NCI-H526 treated with DMSO at 0.1 percent for 48 hours (cell line): ENCODE measurements at places on chromosomes 11 and 22.

GRCh38 chr11:45250035-45250718 lies 36.0 kb downstream of the SYT13 start:
- no peak for DNase-seq

DNA sequence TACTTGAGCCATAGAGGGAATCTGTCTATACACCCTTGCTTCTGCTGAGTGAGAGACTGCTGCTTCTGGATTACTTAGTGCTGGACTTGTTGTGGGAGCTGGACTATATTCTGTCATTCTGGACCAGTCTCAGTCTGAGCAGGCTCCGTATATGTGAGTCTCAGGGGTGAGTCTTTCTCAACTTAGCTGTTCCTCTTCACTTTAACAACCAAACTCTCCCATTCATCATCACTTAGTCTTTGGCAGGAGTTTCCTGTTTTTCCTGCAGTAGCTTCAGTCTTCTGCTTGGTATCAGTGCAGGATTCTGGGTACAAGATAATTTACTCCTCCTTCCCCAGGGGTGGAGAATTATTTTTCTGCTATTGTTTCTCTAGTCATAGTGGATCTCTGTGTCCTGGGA lies 779.5 kb downstream of the METTL15 start:
- DNase-seq, result no peak

DNA sequence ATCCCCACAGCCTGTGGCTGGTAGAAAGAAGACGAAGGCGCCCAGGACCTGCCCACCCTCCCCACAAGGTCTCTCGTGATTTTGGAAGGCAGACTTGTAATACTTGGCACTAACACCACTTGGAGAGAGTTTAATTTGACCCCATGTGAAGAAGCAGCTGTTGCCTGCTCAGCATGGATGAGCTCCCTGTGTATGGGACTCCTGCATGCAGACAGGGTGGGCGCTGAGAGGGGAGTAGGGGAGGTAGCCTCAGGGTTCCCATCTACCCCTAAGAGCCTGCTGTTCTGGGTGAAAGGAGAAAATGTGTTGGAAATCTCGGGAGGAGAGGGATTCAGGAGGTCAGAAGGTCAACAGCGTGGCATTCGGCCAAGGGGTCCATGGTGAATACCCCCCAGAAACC lies 625.9 kb downstream of the TBC1D22A start:
- no peak for DNase-seq

GRCh38 chr22:24002272-24002671 lies 3.0 kb downstream of the GSTT4 start:
- DNase-seq, result no peak

- no peak for DNase-seq
These were observed 273.9 kb downstream of the RAB38 start for GRCh38 chr11:87901341-87901740.

DNA sequence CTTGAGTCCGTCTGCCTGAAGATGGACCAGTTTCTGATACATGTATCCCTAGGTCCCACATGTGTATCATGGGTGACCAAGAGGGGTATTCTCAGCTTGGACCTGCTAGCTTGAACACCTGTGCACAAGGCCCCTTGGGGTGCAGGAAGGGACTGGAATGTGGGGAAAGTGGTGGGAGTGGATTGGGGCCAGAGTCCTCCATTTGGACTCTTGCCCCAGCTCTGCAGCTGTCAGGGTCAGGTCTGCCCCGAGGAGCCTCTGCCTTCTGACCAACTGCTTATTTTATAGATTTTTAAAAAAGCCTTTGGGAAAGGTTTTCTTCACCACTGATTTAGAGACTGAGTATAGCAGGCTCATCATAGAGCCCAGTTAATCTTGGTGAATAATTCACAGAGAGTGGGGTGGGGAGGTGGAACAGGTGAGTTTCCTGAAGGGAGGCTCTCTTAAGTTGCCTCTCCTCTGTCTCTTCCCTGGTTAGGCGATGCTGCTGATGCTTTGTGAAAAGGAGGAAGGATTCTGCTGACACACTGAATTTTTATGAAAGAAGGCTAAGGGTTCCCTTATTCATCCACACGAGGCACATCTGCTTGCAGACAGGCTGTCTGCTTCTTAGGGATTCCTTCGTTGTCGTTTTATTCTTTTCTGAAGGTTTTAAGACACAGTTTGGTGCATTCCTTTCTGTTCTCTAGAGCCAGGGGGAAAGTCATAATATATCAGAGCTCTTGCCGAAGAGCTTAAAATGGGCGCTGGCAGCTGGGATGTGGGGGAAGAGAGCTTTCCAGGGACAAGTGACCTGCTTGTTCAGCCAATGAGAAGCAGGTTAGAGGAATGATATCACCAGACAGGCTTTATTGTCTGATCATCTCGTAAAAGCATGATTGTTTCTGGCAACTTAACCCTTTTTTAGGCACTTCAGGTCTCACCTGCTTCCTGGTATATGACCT lies 19.9 kb downstream of the TRIM44 start:
- no peak for DNase-seq

- DNase-seq, result no peak
These were observed 16.3 kb downstream of the GVQW3 start for GRCh38 chr11:76397383-76397782.

- no peak for DNase-seq
These were observed 99.8 kb upstream of the ALX4 start for GRCh38 chr11:44409558-44410236.

DNA sequence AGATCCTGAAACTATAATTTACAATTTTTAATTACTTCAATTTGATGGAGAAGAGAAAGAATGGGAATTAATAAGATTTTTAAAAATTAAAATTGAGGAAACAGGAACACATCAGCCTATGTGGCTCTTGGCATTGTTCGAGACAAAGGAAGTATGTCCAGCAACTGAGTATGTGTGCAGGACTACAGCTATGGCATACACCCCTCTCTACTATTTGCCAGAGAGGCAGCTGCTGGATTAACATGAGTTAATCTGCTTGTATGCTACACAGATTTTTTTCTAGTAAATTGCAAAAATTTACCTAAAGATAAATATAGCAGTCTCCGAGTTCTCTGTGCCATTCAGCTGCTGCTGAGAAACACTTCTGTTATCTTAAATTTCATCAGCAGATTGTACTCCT lies 70.6 kb downstream of the PHF21A start:
- DNase-seq, result no peak

- DNase-seq, result no peak
These were observed 52.1 kb upstream of the ANO1 start for GRCh38 chr11:70026012-70026411.

- DNase-seq, result no peak
These were observed 19.7 kb downstream of the RAB30 start for GRCh38 chr11:83051760-83052671.

- no peak for DNase-seq
These were observed 12.8 kb downstream of the STT3A start for GRCh38 chr11:125605417-125605816.

DNA sequence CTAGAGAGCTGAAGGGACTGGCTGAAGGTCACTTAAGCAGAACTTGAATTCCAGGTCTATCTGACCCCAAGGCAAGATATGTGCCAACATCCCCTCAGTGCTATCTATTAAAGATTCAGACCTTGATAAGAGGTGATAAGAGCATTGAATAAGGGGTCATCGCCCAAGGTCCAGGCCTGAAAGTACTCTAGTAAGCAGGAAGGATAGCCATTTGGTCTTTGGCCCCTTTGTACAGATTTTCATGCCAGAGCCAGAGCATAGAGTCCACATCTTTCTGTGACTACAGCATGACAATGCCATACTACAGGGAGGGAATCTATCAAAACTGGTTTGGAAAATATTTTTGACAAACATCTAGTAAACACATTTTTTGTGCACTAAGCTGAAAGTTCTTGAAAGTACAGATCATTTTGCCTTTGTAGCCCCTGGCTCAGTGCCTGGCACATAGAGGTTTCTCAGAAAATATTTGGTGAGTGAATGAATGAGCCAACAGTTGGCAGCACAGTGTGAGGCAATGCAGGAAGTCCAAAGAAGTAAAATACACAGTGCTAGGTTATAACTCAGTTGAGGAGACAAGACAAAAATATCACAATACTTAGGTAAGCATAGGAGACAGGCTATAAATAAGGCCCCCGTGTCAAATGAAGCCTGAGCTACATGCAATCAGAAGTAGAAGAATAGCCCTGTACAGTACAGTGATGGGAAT lies 15.1 kb upstream of the RRAS2 start:
- no peak for DNase-seq

- no peak for DNase-seq
These were observed 20.8 kb downstream of the NTM start for GRCh38 chr11:131391176-131391575.

DNA sequence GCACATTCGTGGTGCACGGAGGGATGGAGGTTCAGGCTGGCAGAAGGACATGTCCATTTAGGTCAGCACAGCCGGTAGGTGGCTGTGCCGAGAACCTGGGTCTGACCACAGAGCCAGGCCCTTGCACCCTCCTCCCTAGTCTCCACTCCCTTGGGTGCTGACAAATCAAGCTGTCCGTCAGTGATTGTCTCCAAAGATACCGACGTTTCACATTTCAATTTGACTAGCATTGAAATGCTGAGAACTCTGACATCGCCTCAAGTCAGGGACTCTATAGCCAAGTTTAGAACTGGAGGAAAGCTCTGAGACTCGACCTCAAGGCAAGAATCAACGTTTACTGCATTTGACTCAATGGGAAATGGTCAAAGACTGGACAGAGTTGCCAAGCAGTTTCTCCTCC lies 1321.1 kb downstream of the TBC1D22A start:
- DNase-seq, result no peak

- peak; percentile 38 for DNase-seq
These were observed 82.3 kb downstream of the RCN1 start for GRCh38 chr11:32172848-32173834.

- no peak for DNase-seq
These were observed 646.8 kb upstream of the CCDC90B start for GRCh38 chr11:83933008-83933407.
